Naive thymus-derived CD8-positive, alpha-beta T cell (primary cell): ENCODE measurements at places on chromosomes 11 and 22.

DNA sequence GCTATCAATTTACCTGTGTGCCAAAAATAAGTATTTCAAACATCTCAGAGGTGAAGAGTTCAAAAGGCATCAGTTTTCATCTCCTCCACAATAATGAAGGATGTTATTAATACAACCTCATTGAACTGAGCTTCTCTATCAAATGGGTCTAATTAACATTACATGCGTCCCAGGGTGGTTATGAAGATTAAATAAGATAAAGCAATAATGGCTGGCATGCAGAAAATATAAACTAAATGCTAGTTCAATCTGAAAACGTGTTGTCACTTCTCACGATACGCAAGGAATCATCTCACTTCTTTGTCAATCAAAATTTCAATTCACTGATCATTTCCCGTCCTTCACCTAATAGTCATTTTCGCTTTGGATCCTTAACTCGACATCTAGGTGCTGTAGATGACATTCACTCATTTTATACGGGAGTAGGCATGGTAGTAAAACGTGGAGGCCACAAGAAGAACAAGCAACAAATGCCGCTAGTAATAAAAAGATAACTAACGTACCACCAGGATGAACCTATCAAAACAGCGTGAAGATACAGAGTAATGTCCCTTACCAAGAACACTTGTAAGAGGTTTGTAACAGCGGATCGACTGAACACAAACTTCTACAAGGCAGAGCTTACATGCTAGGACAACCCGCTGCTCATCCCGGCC lies 918 bp downstream of the CHORDC1 start:
- no peak for DNase-seq

GRCh38 chr22:40898850-40899357 lies 37.0 kb upstream of the DNAJB7 start:
- peak; percentile 41 for DNase-seq

DNA sequence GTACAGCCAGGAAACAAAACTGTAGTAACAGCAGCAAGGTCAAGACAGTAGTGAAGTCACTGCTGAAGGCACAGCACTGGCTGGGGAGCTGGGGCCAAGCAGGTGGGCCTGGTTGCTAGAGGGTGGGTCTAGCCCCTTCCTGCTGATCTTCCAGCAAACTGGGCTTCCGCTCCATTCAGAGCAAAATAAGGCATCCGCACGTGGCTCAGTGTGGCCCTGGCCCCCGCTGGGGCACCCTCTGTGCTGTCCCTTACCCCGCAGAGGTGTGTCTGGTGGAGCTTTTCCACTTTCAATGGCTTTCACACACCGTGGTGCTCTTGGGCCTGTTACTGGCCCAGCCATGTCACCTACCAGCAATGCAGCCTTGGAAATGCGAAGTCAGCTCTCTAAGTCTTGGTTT lies 162.4 kb upstream of the B3GAT1 start:
- no peak for DNase-seq

GRCh38 chr22:23806837-23807236 lies 20.1 kb downstream of the SMARCB1 start:
- DNase-seq = no peak

- no peak for DNase-seq
Observed at GRCh38 chr22:46761539-46762237, 762 bp upstream of the TBC1D22A start.

DNA sequence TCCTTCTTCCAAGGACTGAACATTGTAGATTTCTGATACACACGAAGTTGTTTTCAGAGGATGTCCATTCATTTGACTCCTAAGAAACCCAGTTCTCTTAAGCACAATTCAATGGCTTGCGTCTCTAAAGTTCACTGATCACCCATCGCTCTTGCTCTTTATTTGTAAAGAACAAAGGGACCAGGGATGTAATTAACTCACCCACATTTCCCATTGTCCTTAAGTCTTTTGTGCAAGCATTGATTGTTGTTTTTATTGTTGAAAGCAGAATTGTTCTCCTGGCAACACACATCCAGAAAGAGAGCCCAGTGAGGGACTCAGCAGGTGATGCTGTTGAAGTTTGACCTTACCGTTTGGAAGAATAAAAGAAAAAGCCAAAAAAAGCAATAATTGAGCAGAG lies 59.2 kb downstream of the SPON1 start:
- no peak for DNase-seq

DNA sequence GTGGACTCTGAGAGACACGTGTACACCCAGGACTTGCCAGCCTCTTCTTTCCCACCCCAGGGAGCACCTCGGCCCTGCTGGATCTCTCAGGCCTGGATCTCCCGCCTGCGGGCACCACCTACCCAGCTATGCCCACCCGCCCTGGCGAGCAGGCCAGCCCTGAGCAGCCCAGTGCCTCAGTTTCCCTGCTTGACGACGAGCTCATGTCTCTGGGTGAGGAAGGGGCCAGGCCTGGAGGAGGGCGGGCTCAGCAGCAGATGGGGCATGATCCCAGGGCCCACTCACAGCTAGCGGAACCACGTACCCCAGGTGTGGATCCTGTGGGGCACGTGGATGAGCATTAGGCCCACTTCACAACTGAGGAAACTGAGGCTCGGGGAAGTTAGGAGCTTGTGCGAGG lies 13.7 kb upstream of the SH3BP1 start:
- DNase-seq = no peak

GRCh38 chr11:114244726-114245394 lies 51.3 kb upstream of the NNMT start:
- DNase-seq = no peak

GRCh38 chr11:103109818-103110388 lies 677 bp downstream of the DYNC2H1 start:
- DNase-seq = no peak

- no peak for DNase-seq
Observed at GRCh38 chr11:13013054-13013488, 4.0 kb downstream of the RASSF10 start.

GRCh38 chr22:27799015-27799826 lies 2.3 kb downstream of the MN1 start:
- no peak for DNase-seq

GRCh38 chr11:34671946-34672345 lies 51.1 kb downstream of the EHF start:
- no peak for DNase-seq

GRCh38 chr22:29072979-29073617 lies at the start of gene KREMEN1:
Gene KREMEN1 (plus strand): TSS chr22:29073035. CDS start chr22:29073131, 96 bp downstream.
- no peak for DNase-seq

DNA sequence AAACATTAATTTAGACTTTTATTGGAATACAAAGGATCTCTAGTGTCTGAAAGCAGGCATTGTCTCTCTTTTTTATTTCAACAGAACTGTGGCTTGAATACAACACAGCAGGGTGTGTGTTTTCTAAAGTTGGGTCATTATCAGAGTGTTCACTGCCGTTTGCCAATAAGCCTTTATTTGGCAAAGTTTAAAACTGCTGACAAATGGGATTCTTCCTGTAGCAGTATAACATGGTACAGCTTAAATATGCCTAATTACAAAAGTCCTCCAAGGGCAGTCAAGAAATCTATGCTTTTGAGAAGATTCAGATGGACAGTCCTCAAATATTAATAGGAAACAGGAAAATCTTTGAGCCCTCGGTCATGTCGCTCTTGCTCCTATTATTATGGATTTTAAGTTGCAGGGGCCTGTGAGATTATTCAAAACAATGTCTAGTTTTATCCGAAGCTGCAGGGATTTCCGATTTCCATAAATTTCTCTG lies 199.9 kb downstream of the MAML2 start:
- DNase-seq = no peak

DNA sequence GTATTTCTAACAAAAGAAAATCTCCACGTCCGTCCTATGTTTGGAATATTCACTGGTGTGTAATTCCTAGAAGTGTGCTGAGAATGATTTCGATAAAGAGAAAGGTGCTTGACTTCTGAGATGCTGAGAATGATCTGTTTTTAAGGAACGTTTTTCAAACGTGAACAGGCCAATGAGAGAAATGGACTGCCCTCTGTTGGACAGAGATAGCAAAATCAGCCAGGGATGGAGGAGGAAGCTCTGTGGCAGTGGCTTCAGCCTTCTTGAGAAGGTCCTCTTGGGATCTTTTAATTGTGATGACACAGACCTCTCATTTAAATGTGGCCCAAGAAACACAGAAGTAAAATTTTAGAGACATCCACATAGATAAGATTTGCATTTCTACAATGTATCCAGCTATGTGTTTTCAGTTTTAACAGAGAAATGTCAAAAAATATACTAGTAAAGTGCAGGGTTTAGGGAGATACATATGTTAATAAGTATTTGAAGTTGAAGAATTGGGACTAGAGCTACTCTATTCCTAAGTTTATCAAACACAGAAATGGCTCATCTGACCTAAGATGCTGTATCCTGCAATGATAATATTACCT lies 84.0 kb upstream of the RCN1 start:
- no peak for DNase-seq

DNA sequence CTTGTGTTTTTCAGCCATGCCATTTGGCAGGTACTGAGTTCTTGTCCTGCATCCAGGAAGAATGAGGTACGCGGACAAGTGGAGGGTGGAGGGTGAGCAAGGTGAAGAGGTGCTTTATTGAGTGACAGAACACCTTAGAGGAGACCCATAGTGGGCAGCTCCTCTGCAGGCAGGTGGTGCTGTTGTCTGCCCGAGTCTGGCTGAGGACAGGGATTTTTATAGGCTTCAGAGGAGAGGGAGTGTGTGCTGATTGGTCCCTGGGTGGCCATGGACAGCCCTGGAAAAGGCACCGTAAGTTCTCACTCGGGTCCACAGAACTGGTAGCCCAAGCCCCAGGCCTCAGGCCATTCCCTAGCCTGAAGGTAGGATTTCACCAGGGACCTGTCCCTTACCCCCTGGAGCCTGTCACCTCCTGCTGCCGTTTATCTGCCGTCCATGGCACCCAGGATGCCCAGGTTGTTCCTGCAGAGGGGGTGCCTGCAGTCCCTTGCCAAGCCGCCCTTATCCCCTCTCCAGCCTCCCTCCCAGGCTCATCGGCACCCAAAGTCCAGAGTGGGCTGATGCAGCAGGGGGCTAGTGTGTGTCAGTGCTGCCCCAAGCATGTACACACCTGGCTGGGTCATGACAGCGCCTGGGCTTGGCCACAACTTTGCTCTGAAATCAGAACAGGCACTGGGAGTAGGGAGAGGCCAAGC lies 213.6 kb downstream of the LRRC4C start:
- no peak for DNase-seq

GRCh38 chr11:4118107-4118506 lies 23.5 kb downstream of the RRM1 start:
- no peak for DNase-seq

DNA sequence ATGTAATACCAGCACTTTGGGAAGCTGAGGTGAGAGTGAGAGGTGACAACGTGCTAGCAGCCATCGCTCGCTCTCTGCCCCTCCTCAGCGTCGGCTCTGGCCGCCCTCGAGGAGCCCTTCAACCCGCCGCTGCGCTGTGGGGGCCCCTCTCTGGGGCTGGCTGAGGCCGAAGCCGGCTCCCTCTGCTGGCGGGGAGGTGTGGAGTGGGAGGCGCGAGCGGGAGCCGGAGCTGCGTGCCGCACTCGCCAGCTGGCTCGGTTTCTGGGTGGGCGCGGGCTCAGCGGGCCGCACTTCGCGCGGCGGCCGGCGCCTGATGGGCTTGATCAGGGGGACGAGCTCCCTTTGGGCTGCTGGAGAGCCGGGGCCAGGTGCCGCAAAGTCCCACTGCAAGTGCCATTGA lies 98.9 kb upstream of the UBASH3B start:
- no peak for DNase-seq

GRCh38 chr11:47314992-47315391 lies 37.5 kb downstream of the MYBPC3 start:
- DNase-seq = no peak

- DNase-seq = no peak
Observed at GRCh38 chr11:57424137-57424791, 2.7 kb downstream of the SLC43A3 start.

GRCh38 chr22:46791201-46791731 lies 28.8 kb downstream of the TBC1D22A start:
- DNase-seq = peak; percentile 51

DNA sequence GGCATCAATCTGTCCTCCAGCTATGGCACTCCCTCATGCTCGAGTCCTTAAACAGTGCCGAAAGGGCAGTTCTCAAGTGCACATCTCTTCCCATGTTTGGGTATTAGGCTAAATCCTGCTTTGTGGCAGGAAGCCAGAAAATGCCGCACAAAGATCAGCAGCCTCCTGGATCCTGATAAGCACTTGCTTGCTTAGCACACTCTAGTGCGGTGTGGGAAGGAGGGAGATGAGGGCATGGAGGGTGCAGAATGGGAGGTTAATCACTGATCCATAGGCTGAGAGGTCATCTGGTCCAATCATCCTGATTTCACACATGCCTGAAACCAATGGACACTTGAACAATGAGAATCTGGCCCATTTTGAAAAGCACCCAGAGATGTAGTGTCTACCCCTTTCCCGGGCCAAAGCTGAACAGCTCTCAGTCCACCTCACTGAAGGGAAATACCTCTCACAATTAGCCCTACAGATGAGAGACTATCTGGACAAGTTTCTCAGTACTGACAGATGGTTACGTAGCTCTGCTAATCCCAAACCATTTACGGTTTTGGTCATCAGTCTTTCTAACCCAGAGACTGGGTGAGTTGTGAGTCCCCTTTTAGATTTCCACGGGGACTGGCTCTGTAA lies 29.8 kb upstream of the CHRM4 start:
- no peak for DNase-seq

- peak; percentile 40 for DNase-seq
Observed at GRCh38 chr11:534396-535209, 773 bp downstream of the HRAS start.

DNA sequence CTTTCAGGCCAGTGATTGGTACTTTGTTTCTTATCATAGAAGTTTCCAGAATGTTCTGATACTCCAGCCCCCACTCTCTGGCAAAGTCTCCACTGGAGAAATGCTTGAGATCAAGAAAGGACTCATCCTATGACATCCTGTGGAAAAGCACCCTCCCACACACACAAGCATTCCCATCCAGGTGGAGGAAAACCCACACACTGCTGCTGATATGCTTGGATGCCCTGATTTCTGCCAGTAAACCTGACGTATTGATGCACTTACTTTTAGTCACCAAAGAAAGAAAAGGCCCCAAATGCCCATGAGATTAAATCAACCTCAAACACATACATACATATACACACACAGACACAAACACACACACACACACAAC lies 9.2 kb upstream of the SLC5A12 start:
- no peak for DNase-seq

GRCh38 chr22:27583856-27584255 lies 217.7 kb downstream of the MN1 start:
- DNase-seq = no peak
